ENCODE measurements at places on chromosomes 2 and 18.

- no peak for DNase-seq
Measured at GRCh38 chr2:32811696-32812095, 135.1 kb upstream of the LTBP1 start.

GRCh38 chr18:23828426-23828825, 139.2 kb downstream of the LAMA3 start:
- DNase-seq: peak; percentile 59

DNA sequence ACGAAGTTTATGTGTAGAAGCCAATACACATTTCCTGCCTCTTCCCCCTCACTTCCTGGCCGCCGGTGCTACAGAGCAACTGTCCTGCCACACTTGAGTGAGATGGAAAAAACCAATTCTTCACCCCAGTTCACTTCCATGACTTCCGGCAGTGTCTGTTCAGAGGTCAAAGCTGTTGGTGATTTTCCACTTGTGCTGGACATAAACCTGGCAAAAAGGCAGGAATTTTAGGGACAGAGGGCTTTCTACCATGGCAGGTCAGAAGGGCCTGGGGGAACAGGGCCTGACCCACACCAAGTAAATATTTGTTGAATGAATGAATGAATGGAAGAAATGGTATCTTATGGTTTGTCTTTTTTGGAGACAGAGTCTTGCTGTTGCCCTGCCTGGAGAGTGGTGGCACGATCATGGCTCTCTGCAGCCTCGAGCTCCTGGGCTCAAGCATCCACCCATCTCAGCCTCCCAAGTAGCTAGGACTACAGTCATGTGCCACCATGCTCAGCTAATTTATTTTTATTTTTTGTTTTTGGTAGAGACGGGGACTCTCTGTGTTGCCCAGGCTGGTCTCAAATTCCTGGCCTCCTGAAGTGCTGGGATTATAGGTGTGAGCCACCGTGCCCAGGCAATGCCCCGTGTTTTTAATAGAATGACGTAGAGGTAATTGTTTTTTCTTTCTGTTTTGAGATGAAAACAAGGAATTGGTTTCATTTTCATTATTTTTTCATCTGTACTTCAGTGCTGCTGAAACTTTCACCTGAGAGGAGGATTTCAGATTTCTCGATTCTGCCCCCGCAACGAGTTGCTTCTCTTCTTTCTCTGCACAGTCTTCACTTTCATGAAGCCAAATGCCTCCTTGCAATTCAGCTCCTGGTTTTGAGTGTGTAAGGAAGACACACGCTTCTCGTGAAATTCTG, 48.0 kb upstream of the LPIN2 start:
- peak; percentile 79 for DNase-seq

DNA sequence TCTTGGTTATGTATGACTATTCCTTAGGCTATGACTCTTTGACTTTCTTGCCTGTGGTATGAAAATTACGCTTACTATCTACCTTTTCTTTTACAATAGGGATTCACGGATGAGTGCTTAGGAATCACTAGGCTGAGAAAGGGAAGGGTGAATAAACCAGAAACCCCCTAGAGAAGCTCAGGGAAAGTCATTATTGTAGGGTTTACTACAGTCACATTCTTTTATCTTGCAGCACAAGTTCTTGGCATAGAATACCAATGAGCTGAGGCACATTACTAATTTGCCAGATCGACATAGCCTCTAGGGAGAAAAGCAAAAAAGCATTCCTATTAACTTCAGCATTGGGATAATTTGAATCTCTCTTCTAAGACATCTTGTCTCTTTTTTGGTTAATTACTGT, 103.3 kb downstream of the ST6GAL2 start:
- no peak for DNase-seq

DNA sequence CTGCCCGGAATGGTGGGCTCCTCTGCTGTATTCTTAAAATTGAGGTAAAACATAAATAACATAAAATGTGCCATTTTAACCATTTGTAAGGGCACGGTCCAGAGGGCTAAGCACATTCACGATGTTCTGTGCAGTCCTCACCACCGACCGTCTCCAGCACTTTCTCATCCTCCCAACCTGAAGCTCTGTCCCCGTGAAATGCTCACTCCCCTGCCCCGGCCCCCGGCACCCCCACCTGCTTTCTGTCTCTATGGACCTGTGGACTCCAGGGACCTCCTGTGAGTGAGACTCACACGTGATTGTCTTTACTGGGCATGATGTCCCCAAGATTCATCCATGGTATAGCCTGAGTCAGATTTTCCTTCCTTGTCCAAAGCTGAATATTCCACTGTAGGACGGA, 38.7 kb upstream of the CTDP1 start:
- DNase-seq: no peak

- no peak for DNase-seq
Measured at GRCh38 chr2:241987726-241988125, 118.2 kb downstream of the RTP5 start.

DNA sequence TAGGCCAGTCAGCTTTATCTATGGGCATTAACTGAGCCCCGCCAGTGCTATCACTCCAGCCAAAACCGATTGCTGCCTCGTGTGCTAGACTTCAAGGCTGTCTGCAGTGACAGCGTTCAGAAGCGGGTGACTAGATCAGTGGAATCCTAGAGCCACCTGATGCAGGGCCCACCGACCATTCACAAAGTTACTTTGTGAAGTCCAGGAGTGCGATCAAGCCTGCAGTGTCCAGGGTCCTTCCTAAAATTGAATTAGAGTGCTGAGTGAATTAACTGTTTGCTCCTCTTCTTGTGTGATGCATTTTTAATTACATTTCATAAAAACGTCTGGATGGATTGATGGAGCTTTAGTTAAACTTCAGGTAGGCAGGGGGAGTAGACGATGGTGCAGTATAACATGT, 13.9 kb downstream of the PCARE start:
- no peak for DNase-seq

- DNase-seq: no peak
Measured at GRCh38 chr2:32427672-32428610, 71.1 kb downstream of the BIRC6 start.

DNA sequence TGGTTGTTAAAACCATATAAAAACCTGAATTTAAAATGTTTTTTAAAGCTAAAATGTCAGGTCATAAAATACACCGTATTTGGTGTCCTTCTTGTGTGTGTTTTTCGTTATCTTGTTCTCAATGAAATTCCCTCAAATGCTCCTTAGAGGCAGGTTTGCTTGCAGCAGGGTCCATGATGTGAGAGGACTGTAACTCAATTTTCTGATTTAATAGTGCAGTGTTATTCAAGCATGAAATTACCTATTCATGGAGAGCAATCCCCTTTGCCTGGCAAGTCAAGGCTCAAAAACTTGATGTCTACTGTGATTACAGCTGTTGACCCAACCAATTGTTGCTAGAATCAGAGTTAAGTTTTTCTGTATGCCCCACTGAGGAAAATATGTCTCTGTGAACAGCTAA, 318.2 kb downstream of the GALNT13 start:
- DNase-seq: no peak

- DNase-seq: no peak
Measured at GRCh38 chr2:222761888-222762287, 90.4 kb downstream of the MOGAT1 start.

DNA sequence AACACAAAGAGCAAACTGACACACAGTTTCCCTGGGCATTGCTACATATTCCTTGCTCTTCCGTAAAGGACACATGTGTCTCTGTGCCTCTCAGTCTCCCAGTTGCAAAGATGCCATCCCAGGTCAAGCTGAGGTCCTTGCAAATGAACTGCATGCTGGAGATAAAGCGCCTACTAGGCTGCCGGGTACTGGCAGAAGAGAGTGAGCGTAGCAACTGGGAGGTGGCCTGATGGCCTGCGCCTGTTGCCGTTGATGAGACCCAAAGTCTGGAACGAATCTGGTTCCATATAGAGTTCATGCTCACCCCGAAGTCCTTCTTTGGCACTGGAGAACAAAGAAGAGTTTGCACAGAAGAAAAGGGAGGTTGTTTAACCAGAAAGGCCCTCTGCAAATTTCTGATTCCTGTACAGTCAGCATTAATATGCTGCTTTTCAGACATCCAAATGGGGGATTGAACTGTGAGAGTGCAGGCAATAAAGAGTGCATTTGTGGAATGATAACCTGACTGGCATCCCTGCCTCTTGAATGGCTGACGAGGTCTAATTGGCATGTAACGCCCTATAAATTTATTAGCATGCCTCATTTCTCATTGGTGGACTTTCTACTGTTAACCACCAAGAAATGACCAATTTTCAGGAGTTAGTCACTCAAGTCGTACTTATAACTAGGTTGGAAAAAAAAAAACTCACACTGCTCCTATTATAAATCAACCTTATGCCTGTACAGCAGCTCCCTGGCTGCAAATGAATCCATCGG, 78.7 kb downstream of the GBX2 start:
- DNase-seq: no peak

- no peak for DNase-seq
Measured at GRCh38 chr2:102508863-102509262, 35.8 kb downstream of the SLC9A4 start.

GRCh38 chr2:192604295-192604694, 409.6 kb upstream of the TMEFF2 start:
- DNase-seq: no peak

DNA sequence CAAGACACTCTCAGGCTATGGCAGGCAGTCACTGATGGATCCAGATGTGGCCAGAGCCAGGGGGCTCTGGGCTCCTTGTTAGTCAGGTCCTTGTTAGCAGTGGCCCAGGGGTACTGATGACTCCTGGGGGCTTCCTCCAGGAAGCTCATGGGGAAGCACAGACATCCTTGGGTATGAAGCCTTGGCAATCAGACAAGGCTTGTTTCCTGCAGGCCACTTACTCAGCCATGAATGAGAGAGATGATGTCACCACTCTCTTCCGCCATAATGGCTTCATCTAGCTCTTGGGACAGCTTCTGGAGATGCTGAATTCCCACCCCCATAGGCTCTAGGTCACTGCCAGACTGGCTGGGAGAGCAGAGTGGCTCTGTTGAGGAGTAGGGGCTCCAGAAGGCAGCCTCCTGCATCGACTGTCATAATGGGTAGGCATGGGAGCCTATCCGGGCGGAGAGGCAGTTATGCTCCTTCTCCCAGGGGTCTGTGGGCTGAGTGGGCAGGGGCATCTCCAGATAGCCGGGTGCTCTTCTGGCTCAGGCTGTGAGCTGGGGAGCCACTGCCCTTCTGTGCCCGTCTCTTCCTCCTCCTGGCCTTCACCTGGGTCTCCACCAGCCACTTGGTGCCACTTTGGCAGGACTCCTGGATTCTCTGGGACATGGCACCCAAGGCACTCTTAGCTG, 40.2 kb upstream of the BMPR2 start:
- no peak for DNase-seq

- DNase-seq: peak; percentile 62
Measured at GRCh38 chr2:241109210-241110088, 7.4 kb upstream of the MTERF4 start.

DNA sequence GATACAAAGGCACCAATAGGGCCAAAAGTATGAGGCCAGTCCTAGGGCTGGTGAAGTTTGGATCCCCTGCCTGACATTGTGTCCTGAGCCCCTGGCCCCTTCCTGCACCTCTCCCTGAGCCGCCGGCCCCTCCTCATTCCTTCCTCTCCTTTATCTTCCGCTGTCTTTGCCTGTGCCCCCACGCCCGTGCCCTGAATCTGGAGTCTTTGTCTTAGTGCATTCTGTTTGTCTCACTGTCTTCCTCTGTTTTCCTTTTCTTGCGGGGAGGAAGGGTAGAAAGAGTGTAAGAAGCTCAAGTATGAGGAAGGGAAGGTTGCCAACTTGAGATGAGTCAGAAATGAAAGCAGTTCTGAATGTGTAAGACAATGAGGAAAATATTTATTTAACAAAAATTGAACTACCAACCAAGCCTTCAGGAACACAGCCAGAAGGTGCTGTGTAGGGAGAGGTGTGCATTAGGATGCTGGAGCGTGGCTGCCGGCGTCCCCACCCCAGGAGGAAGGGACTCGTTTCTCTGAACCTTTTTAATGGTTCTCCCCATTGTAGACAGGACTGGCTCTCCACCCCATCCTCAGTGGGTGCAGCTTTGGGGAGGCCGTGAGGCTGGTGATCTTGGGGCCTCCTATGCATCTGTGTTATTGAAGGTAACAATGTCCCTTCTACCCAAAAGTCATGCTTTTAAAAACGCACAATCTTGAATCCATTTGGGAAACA, 133.1 kb downstream of the NEDD4L start:
- DNase-seq: no peak

DNA sequence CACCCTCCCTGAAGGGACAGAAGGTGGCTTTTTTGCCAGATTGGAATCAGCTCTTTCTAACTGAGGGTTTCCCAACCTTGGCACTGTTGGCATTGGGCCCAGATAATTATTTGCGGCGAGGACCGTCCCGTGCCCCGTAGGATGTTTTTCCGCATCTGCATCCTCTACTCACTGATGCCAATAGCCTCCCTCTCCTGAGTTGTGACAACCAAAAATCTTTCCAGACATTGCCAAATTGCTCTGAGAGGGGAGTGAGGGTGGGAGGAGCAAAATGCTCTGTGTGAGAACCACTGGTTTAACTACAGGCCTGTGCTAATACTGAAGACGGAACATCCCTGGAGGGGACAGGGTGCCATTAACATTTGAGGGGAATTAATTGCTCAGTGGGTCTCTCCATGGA, 33.6 kb upstream of the GLI2 start:
- DNase-seq: no peak

DNA sequence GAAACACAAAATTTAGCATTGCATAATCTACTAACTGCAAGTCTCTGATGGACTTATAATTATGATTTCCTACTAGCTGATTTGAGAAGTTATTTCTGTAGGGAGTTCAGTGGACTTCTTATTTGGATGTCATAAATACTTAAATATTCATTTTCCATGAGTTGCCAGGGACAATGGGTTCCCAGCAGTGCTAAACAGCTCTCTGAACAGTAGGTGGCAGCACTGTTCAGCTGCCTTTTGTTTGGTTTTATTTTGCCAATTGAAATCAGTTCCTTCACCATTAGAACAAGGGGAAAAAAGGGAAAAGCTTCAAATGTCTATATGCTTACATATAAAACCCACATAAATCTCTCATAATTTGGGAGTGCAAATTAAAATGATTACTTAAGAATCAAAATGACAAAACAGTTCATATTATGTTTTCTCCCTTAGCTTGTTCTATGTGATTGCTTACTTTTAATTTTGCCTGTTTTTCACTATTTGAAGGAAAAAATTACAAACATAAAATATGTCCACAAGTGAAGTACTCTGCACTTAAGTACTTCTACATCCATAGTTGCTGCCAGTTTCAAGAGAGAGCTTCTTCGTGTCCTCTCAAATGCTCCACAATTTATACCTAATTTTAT, 898.9 kb downstream of the CPS1 start:
- peak; percentile 18 for DNase-seq

GRCh38 chr2:60356346-60356745, 197.1 kb downstream of the BCL11A start:
- DNase-seq: no peak

- peak; percentile 43 for DNase-seq
Measured at GRCh38 chr2:10141736-10142639, 19.4 kb downstream of the RRM2 start.

GRCh38 chr18:22320155-22320554, 97.6 kb downstream of the CTAGE1 start:
- DNase-seq: no peak
